Small intestine (tissue), 16 donors: ENCODE measurements at places on chromosomes 3 and 15.

DNA sequence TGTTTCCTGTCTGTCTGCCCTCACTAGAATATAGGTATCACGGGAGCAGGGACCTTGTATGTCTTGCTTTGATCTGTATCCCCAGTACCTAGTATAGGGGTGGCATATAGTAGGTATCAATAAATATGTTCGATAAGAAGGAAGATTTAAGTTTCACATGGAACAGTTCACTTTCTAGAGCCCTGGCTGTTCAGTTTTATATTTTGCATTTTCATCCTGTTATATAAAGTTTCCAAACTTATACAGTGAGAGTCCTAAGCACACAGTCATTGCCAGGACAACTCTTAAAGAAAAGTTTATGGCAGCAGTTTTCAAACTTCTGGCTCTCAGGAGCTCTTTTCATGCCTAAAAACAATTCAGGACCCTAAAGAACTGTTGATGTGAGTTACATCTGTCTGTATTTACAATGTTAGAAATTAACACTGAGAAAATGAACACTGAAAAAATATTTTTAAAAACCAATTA lies 13.4 kb downstream of the ITPR1 start:
- no peak for DNase-seq

GRCh38 chr15:90706394-90707327 lies 10.5 kb upstream of the BLM start:
- DNase-seq: no peak

DNA sequence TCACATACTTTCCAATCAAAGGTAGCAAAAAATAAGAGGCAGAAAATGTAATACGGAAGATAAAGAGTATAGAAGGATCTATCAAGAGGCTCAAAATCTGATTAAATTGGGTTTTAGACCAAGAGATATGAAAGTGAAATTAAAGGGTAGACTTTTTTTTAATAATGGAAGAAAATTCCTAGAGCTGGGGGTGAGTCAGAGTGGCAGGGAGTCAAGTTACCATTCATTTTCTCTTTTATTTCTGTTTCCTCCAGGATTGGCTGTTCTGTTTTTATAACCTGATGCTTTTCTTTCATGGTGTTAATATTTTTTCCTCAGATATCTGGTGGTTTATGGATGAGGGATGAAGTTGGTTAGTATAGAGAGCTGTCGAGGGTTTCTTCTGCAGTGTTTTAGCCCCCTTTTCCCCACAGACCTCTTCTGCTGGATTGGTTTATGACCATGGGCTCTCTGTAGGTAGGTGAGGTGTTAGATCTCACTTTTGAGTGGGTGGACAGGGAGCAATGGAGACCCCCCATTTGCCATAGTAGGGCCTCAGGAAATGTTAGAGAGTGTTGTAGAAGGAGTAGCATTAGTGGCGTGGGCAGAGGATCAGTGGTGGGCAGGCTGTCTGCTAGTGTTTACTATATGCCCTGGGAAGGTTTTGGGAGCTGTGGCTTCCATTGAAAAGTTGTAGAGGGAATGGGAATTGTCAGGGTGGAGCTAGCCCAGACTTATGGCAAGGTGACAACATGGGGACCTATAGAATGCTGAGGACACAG lies 201.6 kb upstream of the GOLGA6L4 start:
- DNase-seq: no peak

DNA sequence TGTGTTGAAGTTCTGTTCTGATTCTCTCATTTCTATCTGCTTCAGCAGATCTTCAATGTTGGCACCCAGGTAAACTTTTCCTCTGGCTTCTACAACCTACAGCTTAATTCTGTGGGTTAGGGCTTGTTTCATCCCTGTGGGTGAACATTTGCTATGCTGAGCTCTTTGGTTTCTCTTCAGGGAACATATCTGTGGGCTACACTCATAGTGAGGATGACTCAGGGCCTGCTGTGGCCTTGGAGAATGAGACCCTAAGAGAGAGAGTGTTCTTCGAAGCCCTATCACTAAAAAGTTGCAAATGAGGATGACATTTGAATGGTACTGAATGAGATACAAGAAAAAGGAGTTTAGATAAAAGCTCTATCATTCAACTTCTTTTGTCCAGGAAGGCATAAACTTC lies 346.2 kb upstream of the CBLB start:
- DNase-seq: no peak

- DNase-seq: no peak
Observed at GRCh38 chr3:190747571-190747970, 114.9 kb downstream of the GMNC start.

DNA sequence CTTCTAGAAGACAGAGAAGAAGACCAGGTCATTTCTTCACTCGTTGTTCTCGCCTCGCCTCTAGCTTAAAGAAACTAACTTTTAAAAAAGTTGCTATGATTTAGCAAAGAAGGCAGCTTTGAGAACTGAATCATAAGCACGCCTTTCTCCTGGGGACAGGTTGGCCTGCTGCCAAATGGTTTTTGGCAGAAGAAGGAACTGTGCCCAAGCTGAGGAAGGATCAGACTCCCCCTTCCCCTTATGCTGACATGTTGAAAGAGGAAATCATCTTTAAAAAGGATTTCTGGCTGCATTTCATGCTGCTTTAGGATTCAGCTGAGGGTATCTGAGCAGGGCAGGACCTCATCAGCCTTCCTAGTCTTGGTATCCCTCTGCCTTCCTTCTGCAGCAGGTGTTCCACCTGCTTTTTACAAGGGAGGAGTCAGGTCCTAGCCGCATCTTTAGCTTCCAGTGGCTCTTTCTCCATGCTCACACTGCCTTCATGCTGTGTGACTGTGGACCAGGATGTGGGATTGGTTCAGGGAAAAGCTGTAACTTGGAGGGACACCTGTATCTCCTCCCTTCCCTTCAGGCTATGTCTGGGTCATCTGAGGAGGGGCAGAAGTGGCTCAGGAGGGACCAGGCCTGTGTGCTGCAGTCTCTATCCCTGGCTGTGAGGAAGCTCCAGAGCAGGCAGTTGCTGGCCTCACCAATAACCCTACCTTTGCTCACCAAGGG lies 34.1 kb upstream of the HACD2 start:
- peak; percentile 21 for DNase-seq

DNA sequence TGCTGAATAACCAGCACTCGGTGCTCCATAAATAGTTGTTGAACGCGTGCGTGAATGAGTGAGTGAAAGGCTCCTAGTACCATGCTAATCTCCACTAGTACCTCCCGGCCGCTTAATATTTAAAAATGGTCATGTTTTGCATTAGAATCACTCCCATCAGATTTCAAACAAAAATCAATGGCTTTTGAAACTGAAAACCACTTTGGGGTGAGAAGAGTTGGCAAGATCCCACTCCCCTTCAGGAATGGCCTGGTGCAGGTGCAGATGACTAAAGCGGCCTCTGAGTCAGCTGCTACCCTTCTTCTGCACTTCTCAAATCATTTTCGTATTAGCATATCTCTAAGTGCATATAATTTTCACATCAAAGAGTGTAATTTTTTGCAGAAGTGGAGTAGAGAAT lies 425.3 kb upstream of the PROK2 start:
- no peak for DNase-seq

- no peak for DNase-seq
Observed at GRCh38 chr15:99399061-99399460, 147.8 kb downstream of the LRRC28 start.

DNA sequence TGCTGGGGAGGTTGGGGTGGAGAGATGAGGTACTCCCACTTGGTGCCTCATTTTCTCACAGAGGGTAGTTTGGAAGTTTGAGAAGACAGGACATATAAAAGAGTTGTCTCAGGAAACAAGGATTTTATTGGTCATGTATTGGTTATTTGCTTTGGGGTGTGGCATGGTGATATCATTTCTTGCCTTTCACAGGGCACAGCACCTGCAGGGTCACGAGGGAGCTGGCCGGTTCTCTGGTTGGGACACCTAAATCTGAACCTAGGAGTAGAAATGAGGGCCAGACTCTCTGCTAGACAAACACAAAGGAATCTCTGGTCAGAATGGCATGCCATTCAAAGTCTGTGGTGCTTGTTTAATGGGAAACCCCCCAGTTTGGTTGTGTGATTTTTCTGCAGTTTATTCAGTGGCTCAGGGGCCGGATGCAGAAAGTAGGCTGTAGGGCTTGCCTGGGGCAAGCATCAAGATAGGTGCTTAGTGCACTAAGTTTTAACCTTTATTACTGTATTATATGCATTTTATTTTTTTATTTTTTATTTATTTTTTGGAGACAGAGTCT lies 237.7 kb upstream of the EIF1B start:
- peak; percentile 12 for DNase-seq

DNA sequence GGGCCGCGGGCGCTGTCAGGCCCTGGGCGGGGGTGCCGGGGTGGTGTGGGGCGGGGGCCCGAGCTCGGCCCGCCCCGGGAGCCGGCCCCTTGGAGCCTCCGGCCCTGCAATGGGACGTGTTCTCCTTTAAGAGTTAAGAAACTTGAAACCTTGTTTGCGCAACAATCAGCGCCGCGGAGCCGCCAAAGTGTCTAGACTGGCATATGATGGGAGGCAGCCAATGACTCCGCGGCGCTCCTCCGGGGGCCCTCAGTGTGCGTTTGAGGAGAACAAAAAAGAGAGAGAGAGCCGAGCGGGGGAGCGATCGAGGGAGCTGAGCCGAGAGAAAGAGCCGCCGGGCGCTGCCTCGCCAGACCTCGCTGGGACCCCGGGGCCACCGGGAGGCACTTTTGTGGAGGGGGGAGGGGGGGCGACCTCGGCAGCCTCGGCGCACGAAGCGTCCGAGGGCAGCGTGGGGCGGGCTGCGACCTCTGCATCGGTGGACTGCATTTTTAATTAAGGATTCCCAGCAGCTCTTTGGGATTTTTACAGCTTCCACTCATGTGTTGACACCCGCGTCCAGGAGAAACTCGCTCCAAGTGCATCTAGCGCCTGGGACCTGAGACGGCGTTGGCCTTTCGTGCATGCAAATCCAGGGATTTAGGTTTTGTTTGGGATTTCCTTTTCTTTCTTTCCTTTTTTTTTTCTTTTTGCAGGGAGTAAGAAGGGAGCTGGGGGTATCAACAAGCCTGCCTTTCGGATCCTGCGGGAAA lies at the start of gene SMAD6:
Gene SMAD6, plus strand, starts transcription at position 202 of the 752 bp plus-strand sequence. CDS start 1,023 bp downstream, outside the sequence.
- DNase-seq: peak; percentile 98

DNA sequence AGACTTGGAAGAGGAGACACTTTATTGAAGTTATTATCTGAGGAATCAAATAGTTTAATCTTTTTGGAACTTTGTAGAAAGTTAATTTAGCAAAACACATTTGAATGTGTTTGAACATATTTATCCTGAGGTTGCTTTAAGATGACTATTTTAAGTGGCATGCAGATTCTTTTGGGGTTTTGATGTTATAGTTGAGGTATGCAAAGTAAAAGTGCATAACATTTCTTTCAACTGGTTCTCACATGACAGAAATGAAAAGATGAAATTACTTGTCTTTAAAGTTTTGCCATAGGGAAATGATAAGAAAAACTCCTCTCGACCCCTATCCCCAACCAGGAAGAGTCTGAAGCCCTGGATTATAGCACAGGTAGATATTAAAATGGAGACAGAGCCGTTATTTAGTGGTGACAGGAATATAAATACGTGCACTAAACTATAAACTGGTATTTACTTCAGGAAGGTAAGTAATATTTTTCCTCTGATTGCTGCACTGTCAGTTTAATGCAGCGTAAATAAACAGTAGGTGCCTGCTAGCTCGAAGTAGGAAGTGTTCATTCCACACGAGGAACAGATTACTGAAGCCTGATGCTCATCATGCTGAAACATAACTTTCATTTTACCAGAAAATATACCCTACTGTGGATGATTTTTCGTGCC lies 15.1 kb upstream of the SATB1 start:
- DNase-seq: no peak

DNA sequence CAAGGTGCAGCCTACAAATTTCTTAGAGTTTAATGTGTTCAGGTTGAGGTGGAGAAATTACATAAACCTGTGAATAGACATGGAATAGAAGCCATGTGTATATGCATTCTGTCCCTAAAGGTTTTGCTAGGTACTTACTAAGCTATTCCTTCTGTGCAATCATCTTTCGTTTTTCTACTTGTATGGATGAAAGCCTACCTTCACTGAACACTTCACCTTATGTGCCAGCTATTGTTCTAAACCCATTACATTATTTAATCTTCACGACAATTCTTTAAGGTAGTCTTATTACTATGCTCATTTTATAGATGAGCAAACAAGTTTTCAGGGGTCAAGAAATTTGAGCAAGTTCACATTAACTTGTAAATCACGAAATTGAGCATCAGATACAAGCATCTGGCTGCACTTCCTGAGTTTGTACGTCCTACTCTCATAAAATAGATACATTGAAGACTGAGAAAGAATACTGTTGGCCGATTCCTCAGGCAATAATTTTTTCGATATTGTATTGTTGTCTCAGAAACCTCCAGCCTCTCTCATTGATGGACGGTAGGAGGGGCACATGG lies 635 bp upstream of the RCN2 start:
- DNase-seq: no peak

DNA sequence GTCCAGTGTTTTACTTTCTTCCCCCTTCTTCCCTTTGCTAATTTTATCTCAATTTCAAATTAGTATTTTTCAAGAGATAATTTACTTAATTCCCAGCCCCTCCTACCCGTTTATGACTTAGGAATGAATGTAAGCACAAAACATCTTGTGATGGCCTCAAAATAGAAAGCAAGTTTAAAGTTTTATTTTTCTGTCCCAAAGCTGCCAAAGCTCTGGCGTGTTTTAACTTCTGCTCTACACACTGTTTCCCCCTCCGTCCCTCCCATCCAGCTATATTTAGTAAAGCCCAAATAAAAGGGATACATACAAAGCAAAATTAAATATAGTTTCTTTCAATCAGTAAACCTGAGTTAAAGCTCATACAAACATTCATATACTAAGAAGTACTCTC lies 59.9 kb downstream of the IGF2BP2 start:
- DNase-seq: no peak

DNA sequence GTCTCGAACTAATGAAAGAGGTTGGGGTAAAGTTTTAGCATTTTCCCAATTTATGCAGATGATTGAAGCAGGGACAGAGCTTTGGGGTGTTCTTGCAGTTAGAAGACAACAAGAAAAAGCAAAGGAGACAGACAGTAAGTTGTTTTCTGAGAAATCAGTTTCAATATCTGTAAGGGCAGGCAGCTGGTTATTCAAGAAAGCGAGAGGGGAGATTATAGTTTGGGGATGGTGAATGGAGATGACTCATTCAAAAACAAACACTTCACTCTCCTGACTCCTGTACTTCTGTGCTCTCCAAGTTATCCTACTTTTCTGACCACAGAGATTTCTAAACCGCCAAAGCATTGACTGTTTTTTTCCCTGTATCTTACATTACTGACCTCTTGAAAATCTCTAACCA lies 352.0 kb downstream of the GAP43 start:
- DNase-seq: no peak

DNA sequence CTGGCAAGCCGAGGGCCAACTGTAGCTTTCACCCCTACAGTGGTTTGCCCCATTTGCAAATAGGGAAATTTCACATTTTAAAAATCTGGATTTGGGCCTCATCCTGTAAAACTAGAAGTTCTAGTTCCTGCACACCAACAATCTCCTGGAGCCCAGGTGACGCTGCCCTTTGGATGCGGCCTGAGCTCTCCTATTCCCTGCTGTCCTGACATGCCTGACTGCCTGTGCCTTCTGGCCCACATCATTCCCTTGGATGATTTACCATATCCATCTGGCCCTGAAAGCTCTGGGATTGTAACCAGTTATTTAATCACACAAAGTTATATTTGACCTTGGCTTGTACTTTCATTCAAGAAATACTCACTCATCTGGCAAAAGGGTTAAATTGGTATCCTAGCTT lies 272.3 kb downstream of the ARRDC4 start:
- no peak for DNase-seq

GRCh38 chr15:99511866-99512661 lies 53.7 kb upstream of the MEF2A start:
- no peak for DNase-seq
